ENCODE measurements at places on chromosomes 1 and 21.

DNA sequence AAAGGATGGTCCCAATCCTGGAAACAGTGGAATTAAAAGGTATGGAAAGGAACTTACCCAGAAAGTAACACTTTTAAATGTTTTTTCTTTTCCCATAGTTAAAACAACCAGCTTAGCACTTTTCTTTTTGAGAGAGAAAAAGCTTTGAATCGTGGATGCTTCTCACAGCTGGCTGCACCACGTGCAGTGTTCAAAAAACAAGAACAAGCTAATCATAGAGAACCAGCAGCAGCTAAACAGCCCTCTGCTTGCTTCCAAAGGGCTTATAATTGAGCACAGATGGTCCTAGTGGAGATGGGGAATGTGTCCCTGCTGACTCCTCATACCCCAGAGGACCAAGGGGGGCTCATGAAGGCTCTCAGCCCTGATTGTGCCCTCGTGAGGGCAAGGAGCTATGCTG, 26.4 kb downstream of the UTP25 start:
- peak; percentile 44 for DNase-seq

- no peak for DNase-seq
These were observed 73.0 kb downstream of the SWT1 start for GRCh38 chr1:185229981-185230380.

- no peak for DNase-seq
These were observed 6.5 kb upstream of the BARHL2 start for GRCh38 chr1:90723590-90724108.

- no peak for DNase-seq
These were observed 19.8 kb downstream of the PRAMEF11 start for GRCh38 chr1:12811409-12811784.

DNA sequence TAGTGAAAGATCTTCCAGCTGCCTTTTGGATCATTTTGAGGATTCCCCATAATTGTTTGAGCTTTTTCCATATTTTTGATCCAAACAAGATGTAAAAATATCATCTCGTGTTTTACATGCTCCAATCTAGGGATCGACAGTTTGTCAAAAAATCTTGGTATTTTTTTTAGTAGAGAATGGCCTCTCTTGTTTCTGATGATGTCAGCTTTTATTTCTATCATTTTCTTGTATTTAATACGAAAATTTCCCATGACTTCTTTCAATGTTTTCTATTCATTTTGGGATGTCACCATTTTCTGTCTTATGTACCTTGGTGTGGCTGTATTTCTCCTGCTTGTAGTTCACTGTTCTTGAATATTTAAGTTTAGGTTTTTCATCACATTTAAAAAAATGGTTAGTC, 812.0 kb upstream of the NCAM2 start:
- DNase-seq, result no peak

GRCh38 chr21:36804874-36805611, 106.1 kb downstream of the SIM2 start:
- DNase-seq, result no peak

GRCh38 chr1:43427941-43428340, 25.8 kb downstream of the HYI start:
- no peak for DNase-seq

DNA sequence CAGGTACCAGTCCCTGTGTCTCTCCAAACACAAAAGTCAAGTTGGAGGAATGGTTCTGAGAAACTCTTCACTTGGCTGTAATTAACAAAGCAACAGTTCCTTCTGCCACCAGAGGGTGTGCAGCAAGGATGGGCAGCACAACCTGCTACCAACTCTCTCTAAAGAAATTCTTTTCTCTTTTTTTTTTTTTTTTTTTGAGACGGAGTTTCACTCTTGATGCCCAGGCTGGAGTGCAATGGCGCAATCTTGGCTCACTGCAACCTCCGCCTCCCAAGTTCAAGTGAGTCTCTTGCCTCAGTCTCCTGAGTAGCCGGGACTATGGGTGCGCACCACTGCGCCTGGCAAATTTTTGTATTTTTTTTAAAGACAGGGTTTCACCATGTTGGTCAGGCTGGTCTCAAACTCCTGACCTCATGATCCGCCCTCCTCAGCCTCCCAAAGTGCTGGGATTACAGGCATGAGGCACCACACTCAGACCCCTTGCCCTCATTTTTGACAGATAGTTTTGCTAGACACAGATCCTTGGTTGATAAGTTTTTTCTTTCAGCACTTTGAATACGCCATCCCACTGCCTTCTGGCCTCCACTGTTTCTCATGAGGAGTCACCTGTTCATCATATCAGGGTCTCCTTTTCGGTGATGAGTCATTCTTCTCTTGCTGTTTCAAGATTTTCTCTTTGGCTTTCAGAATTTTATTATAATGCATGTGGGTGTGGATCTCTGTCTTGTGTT, 12.1 kb upstream of the DEGS1 start:
- no peak for DNase-seq

DNA sequence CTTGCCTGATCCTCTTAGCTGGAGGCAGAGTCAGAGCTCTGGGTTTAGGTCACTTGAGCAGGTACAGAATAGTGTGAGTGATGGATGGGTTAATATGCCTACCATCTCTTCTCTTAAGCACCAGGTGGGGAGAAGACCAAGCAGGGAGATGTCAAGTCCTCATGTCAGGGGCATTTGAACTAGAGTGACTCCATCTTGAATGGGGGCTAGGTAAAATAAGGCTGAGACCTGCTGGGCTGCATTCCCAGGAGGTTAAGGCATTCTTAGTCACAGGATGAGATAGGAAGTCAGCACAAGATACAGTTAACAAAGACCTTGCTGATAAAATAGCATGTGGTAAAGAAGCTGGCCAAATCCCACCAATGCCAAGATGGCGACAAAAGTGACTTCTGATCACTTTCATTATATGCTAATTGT, 77.4 kb upstream of the BTG3 start:
- DNase-seq, result no peak

- DNase-seq, result no peak
These were observed 106.4 kb downstream of the ZC3H11B start for GRCh38 chr1:219506473-219506899.

Data from NCI-H2227 treated with DMSO at 0.1 percent for 48 hours (cell line).